T-helper 22 cell (primary cell): ENCODE measurements at places on chromosomes 2 and 18.

DNA sequence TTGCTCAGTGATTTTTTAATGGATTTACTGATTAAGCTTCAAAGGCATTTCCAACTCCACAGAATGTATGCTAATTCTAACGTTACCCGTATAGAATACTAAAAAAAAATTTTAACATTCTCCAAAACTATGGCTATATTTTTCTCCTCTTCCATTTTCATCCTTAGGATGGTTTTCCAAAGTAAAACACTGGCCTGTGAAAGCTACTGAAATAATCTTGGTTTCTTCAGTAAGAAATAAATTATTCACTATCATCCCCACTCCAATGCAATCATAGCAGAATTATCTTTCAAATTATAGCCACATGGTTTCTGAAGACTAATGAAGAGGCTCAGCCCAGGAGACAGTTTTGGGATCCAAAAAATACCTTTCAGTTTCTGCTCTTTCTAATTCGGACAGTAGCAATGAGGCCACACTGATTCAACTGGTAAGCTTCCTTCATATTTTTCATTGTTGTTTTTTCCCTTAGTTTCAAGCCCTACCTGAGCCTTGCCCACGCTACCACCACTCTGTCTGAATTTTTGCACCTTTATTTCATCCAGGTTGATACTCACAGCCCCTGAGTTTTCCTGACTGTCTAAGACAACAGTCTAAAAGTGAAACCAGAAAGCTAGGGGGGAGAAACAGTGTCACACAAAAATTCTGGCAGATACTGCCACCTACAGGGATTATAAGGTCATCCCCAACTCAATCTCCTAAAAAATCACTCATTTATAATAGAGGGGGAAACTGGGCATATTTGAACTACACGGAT is 887.9 kb downstream of the NRXN1 start:
- no peak for DNase-seq

DNA sequence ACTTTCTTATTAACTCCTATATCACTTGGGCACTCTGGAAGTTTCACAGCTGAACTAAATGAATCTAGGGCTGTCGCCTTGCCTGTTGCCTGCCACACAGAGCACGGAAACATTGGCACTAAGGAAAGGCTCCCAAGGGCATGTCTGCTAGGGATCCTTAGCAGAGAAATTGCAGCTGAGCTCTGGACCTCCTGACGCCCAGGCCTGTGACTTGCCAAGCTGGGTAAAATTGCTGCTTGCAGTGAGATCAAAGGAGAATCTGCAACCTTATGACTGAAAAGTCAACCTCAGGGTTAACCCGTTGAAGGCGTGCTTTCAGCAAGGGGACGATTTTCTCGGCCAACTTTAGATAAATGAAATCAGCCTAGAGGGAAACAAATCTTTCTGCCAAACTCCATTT is 189.8 kb downstream of the NCK2 start:
- peak; percentile 12 for DNase-seq

GRCh38 chr2:165796819-165797530 is 2.9 kb upstream of the GALNT3 start:
- DNase-seq: no peak

DNA sequence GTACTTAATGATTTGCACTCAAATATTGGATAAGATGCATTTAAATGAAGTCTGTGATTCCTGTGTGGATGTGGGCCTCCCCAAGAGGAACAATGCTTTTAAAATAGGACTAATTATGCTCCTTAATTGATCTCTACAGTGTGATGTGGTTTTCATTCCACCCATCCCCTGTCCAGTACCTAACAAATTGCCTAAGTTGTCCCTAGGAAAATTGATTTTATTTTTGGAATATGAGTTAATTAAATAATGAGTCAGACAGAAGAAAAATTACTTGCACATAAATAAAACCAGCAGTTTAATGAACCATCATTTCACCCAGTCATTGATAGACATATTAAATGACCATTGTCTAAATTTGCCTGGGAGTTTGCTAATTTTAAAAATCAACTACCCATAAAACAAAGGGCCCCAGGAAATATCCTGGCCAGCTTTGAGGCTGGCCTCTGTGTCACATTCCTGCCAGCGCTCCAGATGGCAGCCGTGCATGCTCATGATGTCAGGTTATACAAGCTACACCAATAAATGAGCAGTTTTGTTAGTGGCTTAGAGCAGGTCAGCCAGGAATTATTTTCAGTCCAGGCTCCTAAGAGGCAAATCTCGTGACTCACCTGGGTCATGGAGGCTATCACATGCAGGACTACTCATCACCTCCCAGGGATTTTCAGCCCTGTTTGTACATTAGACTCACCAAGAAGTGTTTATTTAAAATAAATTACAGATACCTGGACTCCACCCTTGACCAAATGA is 31.9 kb downstream of the ABHD3 start:
- DNase-seq: no peak

- no peak for DNase-seq
Measured at GRCh38 chr2:44163777-44164176, 4.9 kb upstream of the PPM1B start.

GRCh38 chr2:9700109-9700495 is 69.3 kb upstream of the YWHAQ start:
- DNase-seq: no peak

GRCh38 chr2:207571370-207571769 is 41.6 kb downstream of the CREB1 start:
- DNase-seq: no peak

DNA sequence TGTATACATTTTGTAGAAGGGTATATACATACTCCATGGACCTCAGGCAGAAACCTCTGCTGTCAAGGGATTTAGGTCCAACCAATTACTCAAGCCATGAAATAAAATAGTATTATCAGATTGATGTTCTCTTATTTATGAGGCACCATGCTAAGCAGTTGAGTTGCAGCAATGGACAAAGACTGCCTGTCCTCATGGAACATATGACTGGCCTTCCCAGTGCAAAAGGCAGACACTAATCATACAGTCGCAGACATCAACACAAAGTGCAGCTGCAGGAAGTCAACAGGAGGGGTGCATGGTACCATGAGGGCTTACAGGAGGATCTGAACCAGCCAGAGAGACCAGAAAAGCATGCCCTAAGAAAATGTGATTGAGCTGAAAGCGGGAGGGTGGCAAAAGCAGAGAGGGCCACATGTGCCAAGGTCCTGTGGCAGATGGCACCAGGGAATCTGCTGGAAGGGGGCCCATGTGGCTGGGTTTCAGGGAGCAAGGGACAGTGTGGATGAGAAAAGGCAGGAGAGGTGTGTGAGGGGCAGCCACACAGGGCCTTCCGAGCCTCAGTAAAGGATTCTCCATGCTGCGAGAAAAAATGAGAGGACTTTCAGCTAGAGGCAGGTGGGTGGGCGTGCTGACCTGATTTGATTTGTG is 61.4 kb upstream of the RNF152 start:
- DNase-seq: no peak

GRCh38 chr18:80022613-80023012 is 11.6 kb upstream of the RBFA start:
- no peak for DNase-seq

DNA sequence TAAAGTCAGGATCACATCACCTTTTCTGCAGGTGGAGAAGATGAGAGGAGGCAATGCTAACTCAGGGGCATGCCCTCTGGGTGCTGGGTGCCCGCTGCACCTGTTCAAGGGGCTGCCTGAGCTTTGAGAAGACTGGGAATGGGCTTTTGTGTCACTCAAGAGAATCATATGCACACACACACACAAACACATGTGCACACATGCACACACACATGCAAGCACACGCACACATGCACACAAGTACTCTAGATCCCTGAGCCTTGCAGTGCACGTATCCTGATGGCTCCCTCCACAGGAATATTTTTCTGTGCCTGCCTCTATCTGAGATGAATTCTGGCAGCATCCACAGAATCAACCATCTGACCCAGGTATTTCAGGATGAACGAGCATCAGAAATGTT is 110.0 kb upstream of the TEX51 start:
- no peak for DNase-seq

DNA sequence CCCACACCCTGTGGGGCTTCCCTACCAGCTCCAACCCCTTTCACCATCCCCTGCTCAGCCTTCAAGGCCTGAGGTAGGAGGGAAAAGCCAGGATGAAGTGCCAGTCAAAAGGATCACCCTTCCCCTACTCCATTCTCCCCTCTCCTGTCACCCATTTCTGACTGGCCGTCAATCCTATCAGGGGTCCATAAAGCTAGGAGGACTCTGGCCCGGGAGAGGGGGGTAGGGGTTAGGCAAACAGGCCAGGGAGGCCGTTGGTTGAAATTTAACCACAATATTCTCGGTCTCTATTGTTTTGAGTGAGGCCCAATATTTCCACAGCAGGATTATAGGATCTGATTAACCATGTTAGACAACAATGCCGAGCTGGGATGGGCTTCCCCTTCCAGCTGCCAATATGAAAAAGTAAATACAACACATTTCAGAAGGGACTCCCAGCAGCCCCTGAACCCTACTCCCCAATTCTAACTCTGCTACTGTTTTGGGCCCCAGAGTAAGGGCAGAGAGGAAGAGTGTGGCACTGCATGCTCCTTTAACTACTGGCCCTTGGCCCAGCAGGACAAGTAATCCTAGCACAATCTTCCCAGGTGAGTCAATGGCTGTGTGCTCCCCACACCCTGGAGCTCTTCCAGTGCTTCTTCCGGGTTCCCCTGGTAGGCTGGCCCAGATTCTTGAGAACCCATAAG is 10.6 kb upstream of the IHH start:
- no peak for DNase-seq

- no peak for DNase-seq
Measured at GRCh38 chr18:45049578-45050319, 369.1 kb downstream of the SETBP1 start.

GRCh38 chr18:48946329-48946835 is 4.4 kb downstream of the SMAD7 start:
- DNase-seq: no peak

- peak; percentile 32 for DNase-seq
Measured at GRCh38 chr2:235390108-235390815, 103.6 kb upstream of the AGAP1 start.

DNA sequence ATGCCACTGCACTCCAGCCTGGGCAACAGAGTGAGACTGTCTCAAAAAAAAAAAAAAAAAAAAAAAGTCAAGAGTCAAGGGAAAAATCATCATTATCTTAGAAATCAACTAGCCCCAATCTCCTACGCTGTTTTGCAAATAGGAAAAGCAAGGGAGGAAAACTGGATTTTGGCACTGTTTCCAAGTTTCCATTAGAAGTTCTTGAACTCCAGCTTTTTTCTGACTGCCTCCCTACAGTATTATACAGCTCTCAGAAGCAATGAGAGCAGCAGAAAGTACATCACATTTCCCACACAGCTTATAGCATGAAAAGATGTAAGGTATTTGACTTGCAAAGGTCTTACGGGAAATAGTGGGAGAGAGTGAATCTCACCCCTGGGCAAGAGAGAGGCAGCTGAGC is 127.8 kb downstream of the OSR1 start:
- no peak for DNase-seq

- no peak for DNase-seq
Measured at GRCh38 chr2:208999911-209000310, 423.9 kb upstream of the MAP2 start.

DNA sequence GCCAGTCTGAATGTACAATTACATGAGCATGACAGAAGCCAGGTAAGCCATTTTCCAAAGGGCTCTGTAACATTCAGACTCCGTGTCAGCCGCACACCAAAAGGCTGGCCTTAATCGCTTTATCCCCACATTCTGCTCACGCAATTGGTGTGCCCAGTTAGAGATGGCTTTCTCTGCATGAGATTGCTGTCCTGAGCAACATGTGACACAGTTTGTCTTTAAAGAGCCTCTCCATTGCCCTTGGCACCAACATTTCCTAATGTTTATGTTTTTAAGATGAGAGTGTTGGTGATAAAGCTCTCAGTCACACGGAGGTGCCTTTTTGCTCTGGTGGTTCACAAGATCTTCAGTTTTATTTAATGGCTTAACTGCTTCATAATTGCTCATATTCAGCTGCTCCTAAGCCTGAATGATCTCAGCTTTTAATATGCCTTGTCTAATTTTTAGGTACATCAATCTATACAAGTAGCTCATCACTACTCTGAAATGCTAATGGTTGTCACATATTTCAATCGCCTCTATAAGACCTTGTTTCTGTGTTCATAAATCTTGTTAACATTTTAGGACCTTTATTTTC is 164.8 kb upstream of the ACVR2A start:
- DNase-seq: no peak

DNA sequence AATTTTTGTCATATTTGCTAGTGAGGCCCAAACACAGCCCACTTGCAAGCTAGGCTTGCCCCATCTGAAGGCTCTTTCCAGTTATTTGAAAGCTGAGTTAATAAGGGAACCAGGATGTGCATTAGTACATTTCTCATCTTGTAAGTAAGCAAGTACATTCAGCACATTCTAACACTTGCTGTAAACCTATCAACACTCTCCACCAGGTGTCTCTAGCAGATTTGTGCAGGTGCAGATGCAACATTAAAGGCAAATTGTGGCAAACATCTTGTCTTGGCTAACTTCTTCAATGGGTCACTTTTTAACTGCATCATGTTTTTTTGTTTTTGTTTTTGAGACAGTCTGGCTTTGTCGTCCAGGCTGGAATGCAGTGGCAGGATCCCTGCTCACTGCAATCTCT is 25.3 kb upstream of the MFSD6 start:
- DNase-seq: no peak

DNA sequence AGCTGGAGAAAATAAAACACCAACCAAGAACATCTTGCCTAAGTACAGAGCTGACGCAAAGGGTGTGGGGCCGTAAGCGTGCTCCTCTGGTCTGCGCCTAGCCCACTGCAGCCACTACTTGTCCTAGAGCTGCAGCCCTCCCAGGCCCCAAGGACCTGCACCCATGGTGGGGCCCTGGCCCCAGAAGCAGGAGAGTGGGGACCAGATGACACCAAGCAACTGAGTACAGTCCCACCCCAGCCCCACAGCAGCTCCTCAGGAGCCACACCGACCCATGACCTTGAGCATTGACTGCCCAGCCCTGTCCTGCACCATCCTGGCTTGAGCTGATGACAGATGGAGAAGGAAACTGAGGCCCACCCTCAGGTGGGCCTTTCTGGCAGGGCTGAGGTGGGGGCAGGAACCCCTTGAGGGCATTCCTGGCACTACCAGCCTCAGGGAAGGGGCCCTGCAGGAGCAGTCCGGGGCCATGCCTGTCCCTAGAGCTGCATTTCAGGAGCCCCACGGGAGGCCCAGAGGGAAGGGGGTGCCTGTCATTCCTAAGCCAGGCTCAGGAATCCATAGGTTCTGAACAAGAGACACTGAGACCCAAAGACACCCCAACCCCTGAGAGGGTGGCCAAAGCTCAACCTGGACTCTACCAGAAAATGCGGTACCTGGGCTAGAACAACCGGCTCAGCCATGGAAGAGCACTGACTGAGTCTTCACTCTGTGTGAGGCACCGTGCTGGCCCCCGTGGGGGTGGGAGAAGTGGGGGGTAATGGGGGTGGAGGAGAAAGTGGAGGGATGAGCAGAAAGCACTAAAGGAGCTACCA is 4.9 kb downstream of the KIF1A start:
- no peak for DNase-seq

DNA sequence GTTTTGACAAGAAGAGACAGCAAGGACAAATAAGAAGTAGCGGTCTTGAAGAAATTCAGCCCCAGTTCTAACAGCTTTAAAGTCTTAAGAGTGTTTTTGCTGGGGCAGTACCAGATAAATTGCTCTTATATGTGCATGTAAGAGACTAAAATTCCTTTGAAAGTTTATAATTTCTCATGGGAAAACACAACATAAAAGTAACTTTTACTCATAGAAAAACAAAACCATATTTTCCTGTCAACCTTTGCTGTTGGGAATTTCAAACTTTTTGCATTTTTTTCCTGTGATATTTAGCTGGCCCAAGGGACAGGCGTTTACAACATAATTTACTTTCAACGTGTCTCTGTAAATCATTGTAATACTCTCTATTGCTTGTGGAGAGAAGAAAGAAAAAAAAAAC is 767.8 kb upstream of the ZEB2 start:
- no peak for DNase-seq

GRCh38 chr18:54607213-54608027 is 16.4 kb downstream of the DYNAP start:
- no peak for DNase-seq
